Left renal pelvis (tissue), 4 donors: ENCODE measurements at places on chromosomes 13 and 19. TPM values are rescaled to one million over a fixed set of nuclear protein-coding genes. Genes with fewer than 3 reads are reported as not detected.

GRCh38 chr19:294946-295686 lies 3.9 kb upstream of the PLPP2 start:
- DNase-seq = no peak

GRCh38 chr13:102970542-102970941 lies 95.7 kb downstream of the SLC10A2 start:
- DNase-seq = no peak

- no peak for DNase-seq
Measured at GRCh38 chr13:40818926-40819325, 29.5 kb downstream of the SLC25A15 start.

Gene ADGRE1
- polyA plus RNA-seq = 0.13 TPM
